ENCODE measurements at places on chromosomes 3 and 15. TPM values are rescaled to one million over a fixed set of nuclear protein-coding genes. Genes with fewer than 3 reads are reported as not detected.
A peak's percentile ranks its signal among the peaks of the same experiment; 100 is the strongest.

The GOLGA6D gene
- 29.8 TPM for total RNA-seq

DNA sequence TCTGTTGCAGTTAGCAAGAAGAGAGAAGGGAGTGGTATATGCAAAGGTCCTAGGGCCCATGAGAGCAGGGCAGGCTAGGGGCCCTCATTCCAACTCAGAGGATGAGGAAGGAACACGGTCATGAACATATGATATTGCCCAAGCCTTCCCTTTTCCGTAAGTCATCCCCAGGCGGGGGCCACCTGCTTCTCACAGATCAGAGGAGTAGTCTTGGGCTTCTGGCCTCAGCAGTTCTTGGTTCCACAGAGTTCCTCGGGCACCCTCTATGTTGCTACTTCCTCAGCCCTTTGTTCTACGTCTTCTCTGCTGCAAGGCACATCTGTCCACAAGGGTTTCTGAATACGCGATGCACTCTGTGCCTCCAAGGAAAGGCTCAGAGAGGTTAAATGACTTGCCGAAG, 25.3 kb downstream of the EPHB3 start:
- H3K4me1 ChIP-seq, result peaks cover 11% of the 10 kb centered on the region
- H3K27ac ChIP-seq, result no peak overlapping the region
- DNase-seq, result no peak
- H3K4me3 ChIP-seq, result no peak overlapping the region
- H3K27me3 ChIP-seq, result no peaks in the 10 kb centered on the region

The TEX55 gene
- 70.4 TPM for total RNA-seq

DNA sequence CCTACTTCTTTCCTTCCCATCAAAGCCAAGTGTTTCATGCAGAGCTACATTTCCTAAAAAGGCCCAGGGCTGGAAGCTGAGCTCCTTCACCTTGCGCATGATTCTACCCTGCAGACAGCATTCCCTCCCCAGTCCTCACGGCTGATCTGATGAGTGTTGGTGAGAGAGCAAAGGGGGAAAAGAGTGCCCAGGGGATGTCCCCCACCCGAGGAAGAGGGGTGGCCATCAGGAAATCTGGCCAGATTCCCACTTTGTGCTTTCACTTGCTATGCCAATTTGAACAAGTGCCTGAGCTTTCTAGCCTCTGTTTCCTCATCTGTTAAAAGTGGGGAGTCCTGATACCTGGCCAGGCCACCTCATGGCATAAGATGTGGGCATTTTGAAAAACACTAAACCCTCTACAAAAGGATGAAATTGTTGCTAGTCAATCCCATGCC, 231.0 kb upstream of the TLE3 start:
- DNase-seq, result no peak
- no peaks in the 10 kb centered on the region for H3K4me1 ChIP-seq
- no peak overlapping the region for H3K4me3 ChIP-seq
- no peak overlapping the region for H3K27ac ChIP-seq
- no peaks in the 10 kb centered on the region for H3K27me3 ChIP-seq

GRCh38 chr15:73937726-73938125, 11.5 kb downstream of the LOXL1 start:
- H3K4me1 ChIP-seq, result peaks cover 9% of the 10 kb centered on the region
- no peaks in the 10 kb centered on the region for H3K36me3 ChIP-seq
- H3K27ac ChIP-seq, result no peak overlapping the region
- no peak for DNase-seq

DNA sequence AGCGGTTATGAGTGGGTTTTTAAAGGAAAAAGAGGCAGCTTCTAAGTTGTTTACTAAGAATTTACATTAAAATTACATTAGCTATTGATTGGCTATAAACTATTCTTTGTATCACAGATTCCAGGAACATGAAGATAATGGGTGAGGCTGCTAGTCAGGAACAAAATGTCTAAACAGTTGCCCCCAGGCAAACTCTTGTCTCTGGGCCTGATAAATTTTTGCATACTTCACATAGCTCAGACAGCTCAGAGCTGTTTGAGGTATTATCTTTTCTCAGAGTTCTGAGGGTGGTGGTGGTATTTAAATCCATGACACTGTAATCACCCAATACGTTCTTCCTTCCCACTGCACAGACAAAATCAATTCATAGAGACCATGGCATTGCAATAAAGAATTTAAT, 2.1 kb upstream of the HACD2 start:
- no peak overlapping the region for H3K4me3 ChIP-seq
- H3K27ac ChIP-seq, result peak overlapping the region; percentile 95
- H3K27me3 ChIP-seq, result no peaks in the 10 kb centered on the region
- DNase-seq, result no peak
- H3K4me1 ChIP-seq, result peaks cover 16% of the 10 kb centered on the region

GRCh38 chr3:136152176-136152843, 43.8 kb downstream of the MSL2 start:
- no peak overlapping the region for H3K4me3 ChIP-seq
- H3K4me1 ChIP-seq, result no peaks in the 10 kb centered on the region
- DNase-seq, result no peak
- H3K27me3 ChIP-seq, result no peaks in the 10 kb centered on the region
- no peak overlapping the region for H3K27ac ChIP-seq

The FBXO40 gene
- total RNA-seq, result 0.31 TPM

Measured in testis (tissue), 5 donors.